ENCODE measurements at places on chromosomes 5 and 9. TPM values are rescaled to one million over a fixed set of nuclear protein-coding genes. Genes with fewer than 3 reads are reported as not detected.

- no peak overlapping the region for H3K27ac ChIP-seq
- no peaks in the 10 kb centered on the region for H3K36me3 ChIP-seq
- no peak overlapping the region for H3K4me3 ChIP-seq
- no peaks in the 10 kb centered on the region for H3K4me1 ChIP-seq
These were observed 129.8 kb downstream of the SLC12A2 start for GRCh38 chr5:128213340-128213739.

DNA sequence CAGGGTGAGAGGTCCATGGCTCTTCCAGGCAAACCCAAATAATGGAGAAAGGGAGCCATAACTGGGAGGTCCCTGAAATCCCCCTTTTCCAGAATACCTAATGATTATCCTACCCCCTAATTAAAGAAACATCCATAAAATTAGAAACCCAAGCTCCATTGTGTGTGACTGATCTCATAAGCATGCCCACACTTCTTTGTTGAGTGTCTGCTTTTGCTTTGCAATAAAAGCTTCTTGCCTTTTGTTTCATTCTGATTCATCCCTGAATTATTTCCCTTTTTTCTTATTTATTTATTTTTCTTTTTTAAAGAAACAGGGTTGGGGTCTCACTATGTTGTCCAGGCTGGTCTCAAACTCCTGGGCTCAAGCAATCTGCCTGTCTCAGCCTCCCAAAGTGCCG is 33.1 kb downstream of the BTF3 start:
- no peak for DNase-seq
- H3K36me3 ChIP-seq: no peaks in the 10 kb centered on the region
- H3K27ac ChIP-seq: no peak overlapping the region
- no peaks in the 10 kb centered on the region for H3K4me1 ChIP-seq
- no peaks in the 10 kb centered on the region for H3K27me3 ChIP-seq
- no peak overlapping the region for H3K4me3 ChIP-seq

Gene ORM2
- total RNA-seq: not detected

Gene ADGRD2
- total RNA-seq: not detected

Gene SH3PXD2B
- total RNA-seq: 74.1 TPM

Gene MRPS2
- 42.8 TPM for total RNA-seq
